ENCODE measurements at places on chromosomes 13 and 19.
A peak's percentile ranks its signal among the peaks of the same experiment; 100 is the strongest.

GRCh38 chr13:79442221-79442620 is 36.2 kb upstream of the RBM26 start:
- no peak for DNase-seq

- peak; percentile 58 for DNase-seq
Observed at GRCh38 chr13:20525601-20526544, at the start of gene CRYL1. CRYL1 (minus strand) TSS chr13:20525857; CDS start chr13:20525794, 63 bp downstream.

GRCh38 chr19:49823472-49823871 is 5.4 kb downstream of the MED25 start:
- DNase-seq = no peak

- DNase-seq = no peak
Observed at GRCh38 chr13:49340161-49340560, 92.4 kb downstream of the CDADC1 start.

DNA sequence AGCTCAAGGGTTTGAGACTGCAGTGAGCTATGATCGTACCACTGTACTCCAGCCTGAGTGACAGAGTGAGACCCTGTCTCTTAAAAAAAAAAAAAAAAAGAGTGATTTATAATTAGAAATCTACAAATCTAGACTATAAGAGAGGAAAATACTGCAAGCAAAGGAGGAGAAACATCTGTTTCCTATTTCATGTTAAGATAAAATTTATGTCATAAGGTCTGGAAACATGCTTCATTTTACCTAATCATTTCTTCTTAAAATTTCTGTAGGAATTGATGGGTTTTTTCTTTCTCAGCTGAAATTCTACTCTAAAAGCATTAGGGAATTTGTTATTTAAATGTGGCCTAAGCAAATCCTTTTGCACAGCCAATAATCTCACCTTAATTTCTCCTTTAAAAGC is 53.2 kb downstream of the C13orf42 start:
- DNase-seq = no peak

- no peak for DNase-seq
Observed at GRCh38 chr19:42261763-42262162, 6.8 kb upstream of the ERF start.

GRCh38 chr13:24074678-24075077 is 85.8 kb upstream of the SPATA13 start:
- DNase-seq = no peak

- no peak for DNase-seq
Observed at GRCh38 chr19:16094360-16095070, 17.2 kb upstream of the RAB8A start.

- no peak for DNase-seq
Observed at GRCh38 chr13:36495431-36495830, 63.1 kb downstream of the CCNA1 start.

- peak; percentile 2 for DNase-seq
Observed at GRCh38 chr19:23823952-23824389, 65.3 kb upstream of the ZNF681 start.

DNA sequence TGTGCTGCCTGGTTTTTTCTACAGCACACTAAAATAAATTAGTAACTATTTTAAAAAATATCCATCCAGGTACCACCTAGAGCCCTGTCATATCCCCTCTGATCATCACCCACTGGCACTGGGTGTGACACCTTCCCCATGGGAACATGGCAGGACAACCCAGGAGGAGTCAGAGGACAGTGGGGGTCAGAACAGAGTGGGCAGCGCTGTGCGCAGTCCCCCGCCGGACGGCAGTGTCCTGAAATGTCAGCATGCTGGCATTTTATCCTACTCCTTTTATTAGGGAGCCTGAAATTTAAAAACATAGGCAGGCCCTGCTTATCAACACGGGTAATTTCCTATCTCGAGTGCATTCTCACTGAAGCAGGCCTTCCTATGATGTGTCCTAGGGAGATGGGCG is 42.1 kb upstream of the GAS6 start:
- no peak for DNase-seq

DNA sequence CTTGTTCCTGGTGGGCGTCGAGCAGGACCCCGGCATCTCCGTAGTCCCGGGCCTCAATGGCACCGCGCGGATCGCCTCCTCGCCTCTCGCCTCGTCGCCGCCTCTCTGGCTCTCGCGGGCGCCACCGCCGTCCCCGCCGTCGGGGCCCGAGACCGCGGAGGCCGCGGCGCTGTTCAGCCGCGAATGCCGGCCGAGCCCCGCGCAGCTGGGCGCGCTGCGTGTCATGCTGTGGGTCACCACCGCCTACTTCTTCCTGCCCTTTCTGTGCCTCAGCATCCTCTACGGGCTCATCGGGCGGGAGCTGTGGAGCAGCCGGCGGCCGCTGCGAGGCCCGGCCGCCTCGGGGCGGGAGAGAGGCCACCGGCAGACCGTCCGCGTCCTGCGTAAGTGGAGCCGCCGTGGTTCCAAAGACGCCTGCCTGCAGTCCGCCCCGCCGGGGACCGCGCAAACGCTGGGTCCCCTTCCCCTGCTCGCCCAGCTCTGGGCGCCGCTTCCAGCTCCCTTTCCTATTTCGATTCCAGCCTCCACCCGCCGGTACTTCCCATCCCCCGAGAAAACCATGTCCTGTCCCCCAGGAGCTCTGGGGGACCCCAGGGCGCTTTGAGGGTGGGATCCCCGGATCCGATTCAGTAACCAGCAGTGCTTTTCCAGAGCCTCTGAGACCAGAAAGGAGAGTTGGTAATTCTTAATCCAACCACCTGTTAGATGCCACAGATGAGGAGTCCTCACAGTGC is 885 bp downstream of the MLNR start:
- no peak for DNase-seq

DNA sequence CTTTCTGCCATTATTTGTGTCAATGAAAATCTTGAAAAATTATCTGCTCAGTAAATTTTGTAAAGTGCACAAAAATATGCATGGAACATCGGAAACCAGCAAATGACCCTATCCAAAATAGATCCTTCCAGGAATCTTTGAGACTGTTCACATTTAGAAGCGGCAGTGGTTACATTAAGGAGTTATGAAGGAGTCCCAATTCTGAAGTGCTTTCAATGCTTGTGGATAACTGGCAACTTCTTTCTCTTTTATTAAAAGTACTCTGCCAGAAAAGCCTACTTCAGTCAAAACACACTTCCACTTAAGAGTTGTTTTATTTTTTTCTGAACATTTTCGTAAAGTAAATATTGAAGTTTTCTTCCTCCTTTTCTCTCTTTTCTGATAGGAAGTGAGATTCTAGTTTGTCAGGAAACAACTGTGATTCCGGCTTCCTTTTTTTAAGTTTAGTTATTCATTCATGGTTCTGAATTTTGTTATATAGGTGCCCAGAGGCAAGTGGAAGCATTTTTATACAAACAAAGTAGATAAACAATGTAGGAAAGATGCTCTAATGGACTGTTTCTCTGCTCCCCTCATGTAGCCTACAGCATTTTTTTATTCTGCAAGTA is 83.5 kb downstream of the PCDH9 start:
- DNase-seq = no peak

DNA sequence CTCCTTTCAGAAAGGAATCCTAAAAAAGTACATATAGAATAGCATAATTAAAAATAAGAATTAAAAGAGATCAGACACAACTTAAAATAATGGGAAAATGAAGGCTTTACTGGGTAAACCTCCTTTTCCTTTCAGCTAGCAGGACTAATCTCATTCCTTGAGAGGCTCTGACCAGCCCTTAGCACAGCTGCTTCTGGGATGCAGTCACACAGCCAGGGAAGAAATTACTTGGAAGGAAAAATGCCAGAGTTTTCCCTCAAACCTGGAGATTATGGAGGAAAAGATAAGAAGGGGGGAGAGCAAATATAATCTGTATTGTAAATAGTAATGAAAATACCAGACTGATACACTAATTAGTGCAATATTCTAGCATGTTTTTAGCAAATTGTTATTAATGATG is 91.8 kb downstream of the LRCH1 start:
- DNase-seq = no peak

GRCh38 chr13:66951426-66951825 is 278.7 kb downstream of the PCDH9 start:
- DNase-seq = peak; percentile 70

GRCh38 chr13:80131204-80131603 is 209.7 kb downstream of the SPRY2 start:
- no peak for DNase-seq

DNA sequence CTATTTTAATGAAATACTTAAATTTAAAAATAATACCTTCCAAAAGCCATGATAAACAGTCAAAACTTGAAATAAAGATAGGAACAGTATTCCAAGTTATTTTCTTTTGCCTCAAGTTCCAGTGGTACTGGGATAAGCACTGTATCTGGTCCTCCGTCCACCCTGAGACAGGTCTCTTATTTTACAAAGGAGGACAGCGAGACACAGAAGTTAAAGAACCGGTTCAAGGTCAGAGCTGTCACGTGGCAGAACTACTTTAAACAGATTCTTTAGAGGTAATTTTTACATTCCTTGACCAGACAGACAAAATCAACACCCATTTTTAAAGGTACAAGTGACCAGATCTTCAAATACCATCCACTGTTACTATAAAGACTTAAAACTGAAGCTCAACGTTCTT is 10.4 kb upstream of the DOCK9 start:
- DNase-seq = no peak

DNA sequence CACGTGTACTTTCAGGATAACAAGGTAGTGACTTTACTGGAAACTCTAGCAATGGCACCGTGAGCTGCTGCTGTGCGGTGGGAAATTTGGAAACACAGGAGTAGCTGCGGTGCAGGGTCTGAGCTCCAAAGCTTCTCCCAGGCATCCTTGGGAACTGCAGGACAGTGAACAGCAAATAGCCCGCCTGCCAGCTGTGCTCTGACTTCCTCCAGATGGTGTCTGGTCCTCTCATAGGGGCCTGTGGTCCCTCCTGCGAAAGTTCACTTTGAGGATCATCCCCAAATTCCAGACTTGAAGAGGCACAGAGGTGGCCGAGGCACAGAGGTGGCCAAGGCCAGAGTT is 287.3 kb upstream of the MAB21L1 start:
- DNase-seq = no peak

DNA sequence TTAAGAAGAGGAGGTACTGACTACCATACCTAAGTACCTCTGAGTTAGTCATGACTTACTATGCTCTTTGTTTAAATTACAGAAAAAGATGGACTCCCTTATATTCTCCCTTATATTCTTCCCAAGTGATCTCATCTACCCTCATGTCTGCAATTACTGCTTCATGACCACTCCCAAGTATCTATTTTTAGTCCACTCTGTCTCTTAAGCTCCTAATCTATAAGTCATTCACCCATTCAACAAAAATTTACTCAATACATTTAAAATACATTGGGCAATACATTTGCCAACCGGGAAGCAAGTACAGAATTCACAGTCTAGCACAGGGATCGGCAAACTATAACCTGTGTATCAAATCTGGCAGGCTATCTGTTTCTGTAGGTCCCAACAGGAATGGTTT is 42.6 kb downstream of the KPNA3 start:
- DNase-seq = no peak

DNA sequence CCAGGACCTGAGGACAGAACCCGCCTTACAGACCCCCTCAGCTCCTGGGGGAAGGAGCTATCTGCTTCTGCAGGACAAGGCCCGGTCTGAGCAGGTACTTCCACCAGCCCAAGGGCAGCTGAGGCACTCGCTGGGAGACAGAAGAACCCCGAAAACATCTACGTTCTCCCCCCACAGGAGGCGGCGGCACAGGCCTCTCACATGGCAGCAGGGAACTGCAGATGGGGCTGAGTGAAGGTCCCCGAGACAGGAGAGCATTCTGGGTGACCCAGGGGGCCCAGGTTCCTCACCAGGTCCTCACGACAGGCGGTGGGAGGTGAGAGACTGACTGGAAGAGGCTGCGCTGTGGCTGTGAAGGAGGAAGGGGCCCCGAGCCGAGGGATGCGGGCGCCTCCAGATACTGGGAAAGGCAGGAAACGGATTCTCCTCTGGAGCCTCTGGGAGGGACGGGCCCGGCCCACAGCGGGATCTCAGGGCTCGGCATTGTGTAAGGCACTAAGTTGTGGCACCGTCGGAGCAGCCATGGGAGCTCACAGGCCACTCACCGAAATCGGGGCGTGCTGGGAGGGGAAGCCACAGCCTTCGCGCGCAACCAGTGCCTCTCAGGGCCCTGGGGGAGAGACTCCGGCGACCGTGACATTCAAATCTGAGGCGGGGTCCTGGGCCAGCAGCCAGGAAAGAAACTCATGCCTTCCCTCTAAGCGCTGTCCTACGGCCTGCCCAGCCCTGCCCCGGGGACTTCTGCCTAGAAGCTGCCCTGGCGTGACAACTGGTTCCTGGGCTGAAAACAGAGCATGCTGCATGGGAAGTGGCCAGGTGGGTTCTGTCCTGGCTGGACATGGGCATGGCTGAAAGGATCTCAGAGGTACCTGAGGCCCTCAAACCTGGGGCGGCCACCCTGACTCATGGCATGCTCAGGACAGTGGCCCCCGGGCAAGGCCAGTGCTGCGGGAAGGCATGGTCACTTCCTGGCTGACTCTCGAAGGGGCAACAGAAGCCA is 14.0 kb downstream of the RPL36 start:
- no peak for DNase-seq

DNA sequence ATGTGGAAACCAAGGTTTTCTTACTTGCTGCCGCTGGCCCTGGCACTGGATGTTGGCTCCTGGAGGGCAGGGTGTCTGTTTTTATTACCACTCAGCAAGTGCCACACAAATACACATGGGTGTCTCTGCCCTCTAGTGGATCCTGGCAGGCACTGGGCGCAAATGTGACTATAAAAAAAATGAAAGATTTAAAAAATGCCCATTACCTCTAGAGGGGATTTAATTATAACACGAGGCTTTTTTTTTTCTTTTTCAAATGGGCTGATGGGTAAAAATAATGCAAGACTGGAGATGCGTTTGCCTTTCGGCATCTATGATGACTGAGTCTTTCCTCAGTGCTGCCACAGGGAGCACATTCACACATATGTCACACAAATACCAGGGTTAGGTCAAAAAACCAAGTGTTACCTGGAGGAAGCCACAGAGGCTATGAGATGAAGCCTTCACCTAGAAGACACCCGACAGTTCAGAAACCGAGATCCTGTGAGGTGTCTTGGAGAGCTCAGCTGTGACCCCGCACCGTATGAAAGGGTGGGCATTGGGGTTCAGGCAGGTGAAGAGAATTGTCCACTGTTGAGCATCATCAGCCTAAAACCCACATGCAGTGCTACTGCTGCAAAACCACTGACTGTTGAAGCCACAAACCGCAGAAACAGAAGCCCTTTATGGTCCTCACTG is 25.7 kb downstream of the CHAMP1 start:
- DNase-seq = peak; percentile 49

GRCh38 chr19:56372281-56372680 is 21.1 kb downstream of the ZNF582 start:
- DNase-seq = no peak
